ENCODE measurements at places on chromosomes 4 and X. TPM values are rescaled to one million over a fixed set of nuclear protein-coding genes. Genes with fewer than 3 reads are reported as not detected.

Gene NDST4
- 0.14 TPM for total RNA-seq

Gene NAA11
- not detected for total RNA-seq

Gene MID1
- 32.5 TPM for total RNA-seq

Gene GAGE1
- total RNA-seq: not detected

Gene POF1B
- total RNA-seq: 0.73 TPM

Gene DMP1
- total RNA-seq: not detected

Gene TMEM187
- total RNA-seq: 11.7 TPM

Gene CDS1
- 21.6 TPM for total RNA-seq

GRCh38 chr4:102578270-102578669 is 77.1 kb downstream of the NFKB1 start:
- H3K27me3 ChIP-seq: no peaks in the 10 kb centered on the region
- DNase-seq: no peak
- H3K4me1 ChIP-seq: peaks cover 10% of the 10 kb centered on the region

DNA sequence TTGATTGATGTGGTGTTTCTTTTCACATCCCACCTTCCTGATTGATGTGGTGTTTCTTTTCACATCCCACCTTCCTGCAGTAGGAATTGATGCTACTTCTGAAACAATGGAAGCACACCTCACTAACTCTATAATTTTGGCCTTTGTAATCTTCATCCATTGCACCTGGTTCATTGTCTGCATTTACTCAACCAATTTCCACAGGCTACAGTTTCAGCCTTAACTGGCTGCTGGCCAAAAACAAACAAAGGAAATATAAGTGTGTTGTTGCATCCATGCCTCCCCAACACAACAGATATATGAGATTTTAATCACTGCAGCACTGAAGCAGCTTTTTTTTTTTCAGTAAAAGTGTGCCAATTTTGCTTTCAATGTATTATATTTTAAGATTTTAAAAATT is 867.6 kb upstream of the PCDH7 start:
- H3K27ac ChIP-seq: no peak overlapping the region
- peaks cover 5% of the 10 kb centered on the region for H3K4me1 ChIP-seq
- no peaks in the 10 kb centered on the region for H3K36me3 ChIP-seq
- no peak for DNase-seq
- no peaks in the 10 kb centered on the region for H3K27me3 ChIP-seq
- no peak overlapping the region for H3K4me3 ChIP-seq

DNA sequence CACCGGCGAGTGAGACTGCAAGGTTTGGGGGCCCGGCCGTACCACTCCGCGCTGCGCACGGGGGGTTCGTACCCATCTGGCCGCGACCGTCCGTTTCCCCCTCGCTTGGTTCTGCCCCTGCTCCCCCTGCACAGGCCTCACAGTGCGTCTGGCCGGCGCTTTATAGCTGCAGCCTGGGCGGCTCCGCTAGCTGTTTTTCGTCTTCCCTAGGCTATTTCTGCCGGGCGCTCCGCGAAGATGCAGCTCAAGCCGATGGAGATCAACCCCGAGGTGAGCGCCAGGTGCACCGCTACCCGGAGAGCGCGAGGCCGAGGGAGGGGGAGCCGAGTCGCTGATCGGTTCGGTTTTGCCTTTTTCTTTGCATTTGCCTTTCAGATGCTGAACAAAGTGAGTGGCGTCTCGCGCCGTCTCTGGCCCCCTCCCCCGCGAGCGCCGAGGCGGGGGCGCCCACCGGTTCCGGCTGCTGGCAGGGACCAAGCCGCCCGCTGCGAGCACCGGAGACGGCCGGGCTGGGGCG is at the start of gene UCHL1:
Gene UCHL1, plus strand, starts transcription at position 189 of the 517 bp plus-strand sequence. Its CDS starts 49 bp downstream, at position 238.
- peaks cover 15% of the 10 kb centered on the region for H3K4me1 ChIP-seq
- peaks cover 15% of the 10 kb centered on the region for H3K27me3 ChIP-seq
- H3K36me3 ChIP-seq: peaks cover 9% of the 10 kb centered on the region
- peak within 1 kb of the TSS; percentile 95 for H3K27ac ChIP-seq

DNA sequence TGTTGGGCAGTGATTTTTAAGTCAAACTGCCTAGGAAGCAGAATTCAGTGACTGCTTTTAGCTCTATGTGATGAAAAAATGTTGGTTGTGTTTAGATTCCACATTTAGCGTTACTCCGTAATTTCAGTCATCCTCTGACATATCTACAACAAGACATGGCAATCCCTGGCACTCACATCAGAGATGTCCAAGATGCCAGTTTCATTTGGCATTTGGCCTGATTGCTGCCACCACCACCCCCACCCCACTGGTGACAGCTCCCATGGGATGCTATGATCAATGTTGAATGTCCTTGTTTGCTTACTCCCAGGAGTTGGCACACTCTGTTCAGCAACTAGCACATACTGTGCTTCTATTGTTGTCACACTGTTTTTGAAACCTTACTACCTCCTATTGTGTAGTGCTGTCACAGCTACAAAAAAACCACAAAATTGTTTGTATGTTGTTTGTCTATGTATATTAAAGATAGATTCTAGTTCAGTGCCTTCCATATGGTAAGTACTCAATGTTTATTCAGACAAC is 101.4 kb downstream of the AWAT2 start:
- no peak overlapping the region for H3K27ac ChIP-seq
- no peak overlapping the region for H3K4me3 ChIP-seq
- DNase-seq: no peak
- peaks cover 2% of the 10 kb centered on the region for H3K4me1 ChIP-seq
- no peaks in the 10 kb centered on the region for H3K36me3 ChIP-seq
- H3K27me3 ChIP-seq: no peaks in the 10 kb centered on the region

- no peak overlapping the region for H3K27ac ChIP-seq
- no peaks in the 10 kb centered on the region for H3K4me1 ChIP-seq
- no peaks in the 10 kb centered on the region for H3K27me3 ChIP-seq
- no peak overlapping the region for H3K4me3 ChIP-seq
- no peak for DNase-seq
Observed at GRCh38 chrX:136954930-136955329, 74.4 kb upstream of the RBMX start.

- H3K27ac ChIP-seq: no peak overlapping the region
- H3K4me1 ChIP-seq: no peaks in the 10 kb centered on the region
- H3K27me3 ChIP-seq: no peaks in the 10 kb centered on the region
- no peak for DNase-seq
Observed at GRCh38 chr4:36823199-36823967, 421.2 kb upstream of the NWD2 start.

DNA sequence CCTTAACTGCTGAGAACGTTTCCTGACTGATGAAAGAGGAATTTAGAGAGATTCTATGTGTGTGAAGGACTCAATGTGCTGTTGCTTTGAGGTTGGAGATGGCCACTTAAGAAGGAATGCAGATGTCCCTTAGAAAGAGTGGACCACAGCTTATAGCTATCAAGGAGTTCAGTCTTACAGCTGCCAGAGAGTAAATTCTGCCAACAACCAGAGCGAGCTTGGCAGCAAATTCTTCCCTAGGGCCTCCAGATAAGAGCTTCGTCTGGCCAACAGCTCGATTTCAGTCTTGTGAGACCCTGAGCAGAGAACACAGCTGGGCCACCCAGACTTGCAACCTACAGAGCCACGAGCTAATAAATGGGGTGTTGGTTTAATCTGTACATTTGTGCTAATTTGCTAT is 21.8 kb downstream of the MID1 start:
- H3K27ac ChIP-seq: no peak overlapping the region
- H3K36me3 ChIP-seq: no peaks in the 10 kb centered on the region
- DNase-seq: no peak
- peaks cover 4% of the 10 kb centered on the region for H3K4me1 ChIP-seq
- no peaks in the 10 kb centered on the region for H3K27me3 ChIP-seq

DNA sequence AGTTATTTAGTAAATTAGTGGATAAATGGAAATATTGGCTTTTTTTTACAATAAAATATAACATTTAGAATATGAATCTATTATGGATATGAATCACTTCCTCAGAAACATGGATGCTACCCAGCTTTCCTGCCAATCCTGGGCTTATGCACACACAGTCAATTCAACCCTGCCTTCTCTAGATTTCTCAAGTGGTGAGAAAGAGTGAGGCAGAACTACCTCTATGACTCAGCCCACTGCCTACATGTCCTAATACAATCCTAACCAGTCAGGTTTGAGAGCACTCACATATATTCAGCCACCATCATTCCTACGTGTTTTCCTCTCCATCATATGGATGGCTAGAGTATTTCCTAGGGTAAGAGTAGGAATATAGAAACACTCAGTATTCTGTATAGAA is 91.1 kb upstream of the ANKRD50 start:
- H3K27ac ChIP-seq: no peak overlapping the region
- H3K36me3 ChIP-seq: no peaks in the 10 kb centered on the region
- no peaks in the 10 kb centered on the region for H3K27me3 ChIP-seq
- DNase-seq: no peak
- H3K4me1 ChIP-seq: peaks cover 1% of the 10 kb centered on the region

DNA sequence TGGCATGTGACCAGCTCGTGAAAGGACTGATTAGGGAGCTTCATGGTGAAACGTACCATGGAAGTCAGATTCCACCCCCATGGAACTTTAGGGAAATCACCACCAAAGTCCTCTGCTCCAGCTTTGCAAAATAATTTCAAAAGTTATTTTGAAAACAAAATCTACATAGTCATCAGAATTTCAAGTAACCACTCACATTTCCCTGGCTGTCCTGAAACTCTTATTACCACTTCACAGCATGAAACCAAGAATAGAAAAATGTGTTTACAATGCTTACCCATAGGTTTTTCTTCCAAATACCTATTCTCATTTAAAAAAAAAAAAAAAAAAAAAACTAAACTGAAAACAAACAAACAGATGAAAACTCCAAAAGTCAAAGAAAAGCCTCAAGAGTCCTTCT is 198.7 kb downstream of the PDGFRA start:
- H3K27ac ChIP-seq: no peak overlapping the region
- no peak for DNase-seq
- H3K4me1 ChIP-seq: peaks cover 4% of the 10 kb centered on the region

GRCh38 chrX:16953606-16954211 is 7.3 kb downstream of the REPS2 start:
- peaks cover 12% of the 10 kb centered on the region for H3K27me3 ChIP-seq
- no peaks in the 10 kb centered on the region for H3K36me3 ChIP-seq
- no peak overlapping the region for H3K27ac ChIP-seq
- no peak overlapping the region for H3K4me3 ChIP-seq
- no peaks in the 10 kb centered on the region for H3K4me1 ChIP-seq
- DNase-seq: no peak

DNA sequence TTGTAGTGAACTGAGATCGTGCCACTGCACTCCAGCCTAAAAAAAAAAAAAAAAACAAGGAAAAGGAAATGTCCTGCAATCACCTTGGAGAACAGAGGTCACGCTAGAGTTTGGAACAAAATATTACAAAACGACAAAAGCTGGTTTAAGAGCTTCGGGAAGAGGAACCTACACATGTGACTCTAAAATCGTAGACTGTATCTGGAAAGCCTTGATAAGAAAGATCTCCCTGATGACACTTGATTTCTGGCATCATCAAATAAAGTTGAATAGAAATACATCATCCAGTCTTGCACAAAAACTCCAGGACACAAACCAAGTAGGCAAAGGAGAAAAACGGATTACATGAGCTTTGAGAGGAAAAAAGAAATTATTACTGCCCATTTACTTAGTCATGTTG is 31.1 kb upstream of the DOCK11 start:
- DNase-seq: no peak
- H3K36me3 ChIP-seq: no peaks in the 10 kb centered on the region
- H3K27me3 ChIP-seq: no peaks in the 10 kb centered on the region
- no peak overlapping the region for H3K27ac ChIP-seq

DNA sequence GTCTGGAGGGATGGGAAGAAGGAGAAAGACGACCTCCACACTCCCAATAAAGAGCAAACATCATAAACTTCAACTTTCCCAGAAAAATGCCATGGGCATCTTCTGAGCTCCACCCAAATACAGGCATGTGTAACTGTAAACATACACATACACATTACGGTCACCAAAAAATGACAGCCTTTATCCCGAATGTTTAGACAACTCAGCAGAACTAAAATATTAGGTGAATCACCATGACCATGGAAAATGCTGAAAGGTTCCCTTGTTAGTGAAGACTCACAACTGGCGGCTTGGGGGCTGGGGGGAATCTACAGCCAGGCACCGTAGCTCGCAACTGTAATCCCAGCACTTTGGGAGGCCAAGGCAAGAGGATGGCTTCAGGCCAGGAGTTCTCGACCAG is 33.0 kb downstream of the PRKX start:
- H3K27me3 ChIP-seq: no peaks in the 10 kb centered on the region
- H3K4me3 ChIP-seq: no peak overlapping the region
- H3K27ac ChIP-seq: no peak overlapping the region
- peaks cover 4% of the 10 kb centered on the region for H3K4me1 ChIP-seq
- DNase-seq: no peak
- peaks cover 12% of the 10 kb centered on the region for H3K36me3 ChIP-seq

- H3K27me3 ChIP-seq: no peaks in the 10 kb centered on the region
- no peaks in the 10 kb centered on the region for H3K36me3 ChIP-seq
- DNase-seq: no peak
- no peak overlapping the region for H3K27ac ChIP-seq
Observed at GRCh38 chr4:112859456-112860184, 189.8 kb upstream of the ANK2 start.

DNA sequence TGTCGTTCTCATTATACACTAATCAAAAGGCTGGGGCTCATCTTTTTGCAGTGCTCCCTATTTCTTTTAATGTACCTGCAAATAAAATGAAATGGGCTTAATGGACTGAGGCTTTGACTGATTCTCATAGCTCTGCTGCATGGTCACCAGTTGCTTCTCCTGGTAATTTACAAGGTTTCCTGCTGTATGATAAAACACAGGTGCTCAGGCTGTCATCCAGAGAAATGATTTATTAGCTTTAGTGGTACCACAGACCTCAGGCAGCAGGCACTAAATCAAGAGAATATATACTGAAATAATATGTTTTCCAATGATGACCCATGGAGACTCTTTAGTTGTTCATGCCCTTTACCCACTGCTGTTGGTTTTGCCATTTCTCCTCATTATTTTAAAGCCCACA is 137.7 kb downstream of the C4orf33 start:
- no peaks in the 10 kb centered on the region for H3K4me1 ChIP-seq
- DNase-seq: no peak
- no peaks in the 10 kb centered on the region for H3K36me3 ChIP-seq
- H3K27me3 ChIP-seq: no peaks in the 10 kb centered on the region
- no peak overlapping the region for H3K27ac ChIP-seq
- no peak overlapping the region for H3K4me3 ChIP-seq

- no peak overlapping the region for H3K27ac ChIP-seq
- no peaks in the 10 kb centered on the region for H3K36me3 ChIP-seq
- H3K27me3 ChIP-seq: no peaks in the 10 kb centered on the region
Observed at GRCh38 chr4:22984390-22984789, 291.7 kb downstream of the GBA3 start.
